Activated naive CD4-positive, alpha-beta T cell treated with anti-CD3 and anti-CD28 coated beads, Interleukin-2, amount 50 U/mL, for 16 hours (primary cell): ENCODE measurements at places on chromosomes 5 and 9.

DNA sequence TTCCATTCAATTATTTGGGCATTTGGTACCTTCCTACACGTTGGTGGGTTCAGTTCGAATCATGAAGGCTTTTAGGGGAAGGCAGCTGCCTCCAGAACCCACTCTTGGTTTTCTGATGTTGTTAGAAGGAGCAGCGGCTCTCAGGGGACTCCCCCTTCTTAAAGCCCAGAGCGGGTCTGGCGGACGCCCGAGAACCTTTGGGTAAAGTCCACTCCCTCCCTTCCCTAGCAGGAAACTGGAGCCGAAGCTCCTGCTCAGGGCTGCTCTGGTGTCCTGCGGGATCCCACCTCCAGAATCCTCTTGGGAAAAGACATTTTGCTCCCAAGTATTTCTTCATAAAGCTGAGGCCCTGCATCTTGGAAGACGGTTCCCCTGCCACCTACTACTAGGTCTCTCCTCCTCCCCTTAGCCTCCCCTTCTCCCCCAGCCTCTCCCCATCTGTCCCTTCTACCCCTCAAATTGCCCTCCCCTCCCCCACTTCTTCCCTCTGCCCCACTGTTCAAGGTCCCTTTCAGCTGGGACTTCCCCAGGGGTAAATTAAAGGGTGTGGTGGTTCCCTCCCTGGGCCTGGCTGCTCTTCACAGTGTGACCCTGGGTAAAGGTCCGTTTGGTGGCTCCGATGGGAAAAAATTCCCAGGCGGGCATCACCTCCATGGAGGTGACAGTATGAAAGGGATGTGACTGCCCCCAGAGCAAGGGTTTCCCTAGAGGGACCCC lies 9.3 kb downstream of the IRX4 start:
- no peak for DNase-seq

DNA sequence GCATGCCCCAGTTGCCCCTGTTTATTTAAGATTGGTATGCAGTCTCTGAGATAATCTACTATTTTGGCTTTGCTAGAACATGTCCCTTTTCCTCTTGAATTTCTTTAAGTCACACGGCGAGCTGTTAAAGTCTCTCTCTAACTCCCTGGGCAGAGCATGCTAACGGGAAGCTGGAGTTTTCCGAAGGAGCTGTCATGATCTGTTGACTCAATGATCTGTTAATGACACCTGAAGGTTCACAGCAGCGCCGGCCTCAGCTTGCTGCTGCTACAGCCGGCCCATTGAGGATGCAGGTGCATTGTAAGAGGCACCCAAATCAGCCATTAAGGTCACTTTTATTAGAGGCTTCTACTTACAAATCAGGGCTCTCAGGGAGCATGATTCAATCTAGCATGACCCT lies 1203.4 kb downstream of the MAT2B start:
- no peak for DNase-seq

- DNase-seq: no peak
Observed at GRCh38 chr5:167104351-167104750, 1187.1 kb upstream of the WWC1 start.

DNA sequence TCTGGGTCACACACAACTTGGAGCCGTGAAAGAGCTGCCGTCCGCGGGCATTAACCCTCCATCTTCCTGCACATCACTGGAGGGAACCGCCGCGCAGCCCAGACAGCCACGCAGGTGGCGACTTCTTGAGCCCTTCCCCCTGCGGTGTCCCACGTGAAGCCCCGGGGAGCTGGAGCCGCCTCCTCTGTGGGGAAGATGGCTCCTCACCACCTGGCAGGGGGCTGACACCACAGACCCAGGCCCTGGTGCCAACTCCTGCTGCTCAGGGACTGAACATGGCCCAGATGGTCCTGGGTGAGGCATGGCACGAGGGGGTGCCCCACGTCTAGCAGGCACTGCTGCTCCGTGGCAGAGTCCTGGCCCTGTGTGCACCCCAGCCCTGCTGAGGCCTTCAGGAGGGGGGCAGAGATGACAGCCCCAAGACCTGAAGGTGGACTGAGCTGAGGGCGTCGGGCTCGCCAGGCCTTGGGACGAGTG lies 38.9 kb downstream of the NDUFS6 start:
- DNase-seq: no peak

DNA sequence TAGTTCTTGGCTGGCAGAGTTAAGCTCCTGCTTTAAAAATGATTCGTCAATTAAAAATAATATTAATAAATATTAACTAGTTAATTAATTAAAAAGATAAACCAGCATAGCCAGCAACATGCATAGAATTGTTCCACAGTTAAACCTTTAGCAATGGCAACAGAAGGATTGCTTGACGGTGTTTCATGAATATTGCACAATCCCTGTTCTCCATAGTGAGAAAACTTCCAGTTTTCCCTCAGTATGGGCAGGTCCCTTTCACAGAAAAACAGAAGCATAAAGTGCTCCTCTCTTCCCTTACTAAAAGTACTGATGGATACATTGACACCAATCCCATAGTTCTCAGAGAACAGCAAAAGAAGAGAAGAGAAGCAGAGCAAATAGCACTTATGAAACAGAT lies 71.4 kb upstream of the CAST start:
- no peak for DNase-seq

GRCh38 chr5:30099634-30100033 lies 1093.9 kb upstream of the CDH6 start:
- no peak for DNase-seq
